ENCODE measurements at places on chromosomes 12 and 14.

DNA sequence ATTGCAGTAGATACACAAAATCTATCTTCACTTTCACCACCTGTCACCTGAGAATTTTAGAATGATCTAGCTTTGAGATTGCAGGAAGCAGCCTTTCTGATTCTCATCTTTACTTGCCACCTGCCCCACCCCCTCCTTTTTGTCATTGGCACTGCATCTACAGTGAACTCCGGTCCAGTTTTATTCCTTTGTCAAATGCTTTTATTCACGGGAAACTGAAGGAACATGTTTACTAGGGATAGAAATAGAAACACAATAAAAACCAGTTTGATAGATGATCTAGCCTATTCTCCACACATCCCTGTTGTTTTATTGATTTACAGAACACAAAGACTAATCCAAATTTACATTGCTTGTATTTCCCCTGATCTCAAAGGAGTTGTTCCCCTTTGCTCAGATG lies 471.7 kb upstream of the STXBP6 start:
- DNase-seq = no peak

DNA sequence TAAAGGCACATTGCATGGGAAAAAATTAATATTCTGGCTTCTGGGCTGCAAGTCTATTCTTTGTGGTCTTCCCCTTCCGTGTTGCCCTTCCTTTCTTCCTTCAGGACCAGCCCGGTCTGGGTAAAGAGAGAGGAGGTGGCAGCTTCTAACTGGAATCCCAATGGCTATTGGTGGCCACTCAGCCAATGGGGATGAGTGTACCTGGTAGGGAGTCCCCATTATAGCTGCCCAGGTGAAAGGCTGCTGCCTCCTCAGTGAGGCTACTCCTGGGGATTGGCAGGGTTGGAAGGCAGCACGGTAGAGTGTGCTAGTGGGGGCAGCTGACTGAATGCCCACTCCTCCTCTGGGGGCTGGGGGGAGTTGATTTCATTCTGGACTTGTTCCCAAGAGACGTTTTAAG lies 112.6 kb downstream of the RBM19 start:
- no peak for DNase-seq

- DNase-seq = peak; percentile 76
These were observed 154.0 kb downstream of the PAH start for GRCh38 chr12:102763061-102763460.

DNA sequence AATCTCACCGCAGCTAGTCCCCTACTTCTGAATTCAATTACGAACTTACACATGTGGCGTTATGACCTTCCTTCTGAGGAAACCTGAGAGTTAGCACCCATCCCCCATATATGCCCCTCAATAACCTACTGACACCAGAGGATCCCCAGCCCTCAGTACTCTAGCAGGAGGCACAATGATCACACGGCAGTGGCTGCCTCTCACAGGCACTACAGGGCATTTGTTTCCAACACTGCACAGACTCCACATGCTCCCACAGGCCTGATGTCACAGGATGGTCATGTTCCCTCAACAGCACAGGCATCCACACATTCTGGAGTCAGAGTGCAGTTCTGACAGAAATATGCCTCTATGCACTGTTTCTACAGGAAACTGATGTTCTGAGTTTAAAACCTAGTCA lies 17.4 kb downstream of the PPP1CC start:
- no peak for DNase-seq

GRCh38 chr12:116202433-116202832 lies 75.1 kb downstream of the MED13L start:
- DNase-seq = peak; percentile 32

DNA sequence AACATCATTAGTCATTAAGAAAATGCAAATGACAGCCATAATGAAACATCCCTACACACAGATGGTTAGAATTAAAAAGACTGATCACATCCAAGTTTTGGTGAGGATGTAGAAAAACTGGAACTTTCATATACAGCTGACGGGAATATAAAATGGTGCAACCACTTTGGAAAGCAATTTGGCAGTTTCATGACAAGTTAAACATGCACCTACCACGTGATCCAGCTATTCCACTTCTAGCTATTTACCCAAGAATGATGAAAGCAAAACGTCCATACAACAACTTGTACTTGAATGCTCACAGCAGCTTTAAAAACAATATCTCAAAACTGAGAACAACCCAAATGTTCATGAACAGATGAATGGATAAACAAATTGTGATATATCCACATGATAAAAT lies 77.9 kb upstream of the AVPR1A start:
- peak; percentile 3 for DNase-seq

DNA sequence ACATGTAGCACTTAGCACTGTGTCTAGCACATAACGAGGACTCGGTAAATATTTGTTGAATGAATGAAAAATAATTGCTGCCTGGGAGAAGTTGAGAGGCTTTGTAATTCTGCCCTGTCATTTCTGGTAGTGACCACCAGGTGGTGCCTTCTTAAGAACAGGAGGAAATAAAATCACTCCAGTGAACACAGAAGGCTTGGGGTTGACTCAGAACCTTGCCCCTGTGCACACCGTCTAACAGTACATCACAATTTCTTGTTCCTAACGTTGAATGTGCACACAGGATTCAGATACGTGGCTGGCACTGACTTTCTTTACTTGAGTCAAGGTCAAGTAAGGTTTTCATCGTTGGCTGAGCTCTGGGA lies 91.8 kb downstream of the RGS6 start:
- DNase-seq = peak; percentile 29

- DNase-seq = peak; percentile 69
These were observed 10.8 kb downstream of the MTERF2 start for GRCh38 chr12:106975993-106976658.

DNA sequence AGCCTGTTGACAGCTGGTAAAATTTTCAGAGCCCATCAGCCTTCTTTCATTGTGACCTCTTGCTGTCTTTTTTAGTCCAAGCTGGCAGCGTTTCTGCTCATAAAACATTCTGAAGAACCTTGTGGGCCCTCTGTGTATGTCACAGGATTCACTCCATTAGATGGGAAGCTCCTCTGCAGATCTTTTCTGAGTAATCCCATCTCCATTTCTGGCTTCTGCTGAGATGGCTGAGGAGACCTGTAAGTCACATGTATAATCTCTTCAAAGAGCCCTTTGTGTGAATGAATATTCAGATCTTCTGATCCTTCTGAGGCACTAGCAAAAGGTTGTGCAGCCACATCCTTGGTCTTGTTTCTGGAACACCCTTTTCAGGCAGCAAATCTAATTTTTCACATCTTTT lies 2.8 kb downstream of the RXYLT1 start:
- DNase-seq = no peak

- no peak for DNase-seq
These were observed 139.3 kb downstream of the CALM1 start for GRCh38 chr14:90536092-90536491.

DNA sequence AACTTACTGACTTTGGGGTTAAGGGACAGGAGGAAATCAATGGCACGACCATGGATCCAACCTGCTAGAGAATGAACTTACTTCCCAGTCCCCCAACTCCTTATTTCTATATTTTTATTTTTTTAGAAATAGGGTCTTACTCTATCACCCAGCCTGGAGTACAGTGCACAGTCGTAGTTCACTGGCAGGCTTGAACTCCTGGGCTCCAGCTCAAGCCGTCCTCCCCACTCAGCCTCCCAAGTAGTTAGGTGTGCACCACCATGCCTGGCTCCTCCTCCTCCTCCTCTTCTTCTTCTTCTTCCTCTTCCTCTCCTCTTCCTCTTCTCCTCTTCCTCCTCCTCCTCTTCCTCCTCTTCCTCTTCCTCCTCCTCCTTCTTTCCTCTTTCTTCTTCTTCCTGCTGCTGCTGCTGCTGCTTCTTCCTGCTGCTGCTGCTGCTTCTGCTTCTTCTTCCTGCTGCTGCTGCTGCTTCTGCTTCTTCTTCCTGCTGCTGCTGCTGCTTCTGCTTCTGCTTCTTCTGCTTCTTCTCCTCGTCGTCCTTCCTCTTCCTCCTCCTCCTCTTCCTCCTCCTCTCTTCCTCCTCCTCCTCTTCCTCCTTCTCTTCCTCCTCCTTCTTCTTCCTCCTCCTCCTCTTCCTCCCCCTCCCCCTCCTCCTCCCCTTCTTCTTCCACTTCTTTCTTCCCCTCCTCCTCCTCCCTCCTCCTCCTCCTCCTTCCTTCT lies 390.1 kb upstream of the RGS6 start:
- DNase-seq = no peak

DNA sequence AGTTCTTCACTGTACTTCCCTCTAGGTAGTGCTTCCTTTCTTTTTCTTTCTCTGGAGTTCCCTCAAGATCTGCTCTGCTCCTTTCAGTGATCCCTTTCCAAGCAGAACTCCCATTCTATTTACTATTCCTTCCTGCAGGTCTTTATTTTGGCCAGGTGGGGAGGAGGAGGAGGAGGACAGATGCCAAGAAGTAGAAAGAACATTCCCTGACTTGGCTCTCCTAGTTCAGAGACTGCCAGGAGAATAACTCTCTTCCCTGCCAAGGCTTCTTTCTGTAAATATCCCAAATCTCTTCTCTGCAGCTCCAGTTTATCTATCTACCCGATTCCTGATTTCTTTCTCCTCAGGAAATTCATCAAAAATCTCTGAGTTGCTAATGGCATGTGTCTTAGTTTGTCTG lies 229.6 kb upstream of the TMEM260 start:
- no peak for DNase-seq
